ENCODE measurements at places on chromosomes 12 and 14.

DNA sequence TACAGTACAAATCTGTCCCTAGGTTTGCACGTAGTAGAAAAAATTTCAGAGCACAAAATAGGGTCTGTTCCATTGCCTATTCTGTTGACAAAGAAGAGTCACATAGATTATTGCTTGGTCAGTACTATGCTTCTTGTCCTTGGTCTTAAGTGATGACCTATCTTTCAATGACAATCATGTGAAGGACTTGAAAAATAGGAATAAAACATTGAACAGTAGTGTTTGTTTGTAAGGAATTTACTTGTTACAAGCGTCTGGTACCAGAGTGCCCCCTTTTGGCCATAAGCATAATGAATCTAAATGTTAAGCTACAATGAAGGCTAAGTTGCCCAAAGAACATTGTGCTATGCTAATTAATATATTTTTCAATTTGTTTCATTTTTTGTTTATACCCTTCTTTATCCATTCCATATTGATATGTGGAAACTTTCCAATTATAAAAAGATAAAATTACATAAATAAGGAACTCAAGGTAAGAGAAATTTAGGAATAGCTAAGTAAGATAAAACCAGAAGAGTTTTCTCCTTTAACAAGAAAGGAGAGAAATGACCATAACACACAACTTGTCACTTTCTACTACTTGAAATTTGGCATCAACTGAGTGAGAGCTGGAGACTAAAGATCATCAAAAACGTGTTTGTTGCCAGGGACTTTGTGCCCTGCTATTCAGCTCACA lies 204.7 kb downstream of the EPS8 start:
- no peak for DNase-seq

DNA sequence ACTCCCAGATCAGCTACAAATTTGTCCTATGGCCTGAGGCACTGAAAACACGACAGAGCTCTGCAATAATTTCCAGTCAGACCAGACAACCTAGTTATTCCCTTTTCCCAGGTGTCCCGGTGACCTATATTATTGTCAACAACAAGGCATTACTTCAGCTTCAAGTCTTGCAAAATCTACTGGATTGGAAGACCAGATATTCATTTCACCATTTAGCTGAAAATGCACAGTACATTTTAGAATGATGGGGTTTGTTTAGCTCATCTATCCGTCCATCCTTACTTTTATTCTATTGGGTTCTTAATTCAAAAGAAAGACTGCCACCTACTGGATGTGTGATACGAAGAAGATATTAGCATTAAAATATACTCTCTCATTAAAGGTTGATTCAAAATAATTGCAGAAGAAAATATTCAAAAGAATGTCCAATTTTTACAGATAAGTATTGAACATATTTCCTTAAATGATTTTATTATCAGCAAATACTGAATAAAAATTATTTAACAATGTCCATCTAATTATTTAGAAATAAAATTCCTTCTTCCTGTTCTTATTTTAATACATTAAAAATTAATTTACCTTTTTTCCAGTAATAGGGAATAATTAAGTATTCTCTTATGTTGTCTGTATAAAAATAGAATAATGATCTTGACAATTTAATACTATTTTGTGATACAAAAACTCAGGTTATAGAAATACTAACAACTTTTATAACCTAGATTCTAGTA lies 244.9 kb upstream of the LRIG3 start:
- no peak for DNase-seq

GRCh38 chr12:77685112-77685511 lies 145.6 kb upstream of the NAV3 start:
- DNase-seq: no peak

- no peak for DNase-seq
Measured at GRCh38 chr14:90409209-90409730, 12.4 kb downstream of the CALM1 start.

DNA sequence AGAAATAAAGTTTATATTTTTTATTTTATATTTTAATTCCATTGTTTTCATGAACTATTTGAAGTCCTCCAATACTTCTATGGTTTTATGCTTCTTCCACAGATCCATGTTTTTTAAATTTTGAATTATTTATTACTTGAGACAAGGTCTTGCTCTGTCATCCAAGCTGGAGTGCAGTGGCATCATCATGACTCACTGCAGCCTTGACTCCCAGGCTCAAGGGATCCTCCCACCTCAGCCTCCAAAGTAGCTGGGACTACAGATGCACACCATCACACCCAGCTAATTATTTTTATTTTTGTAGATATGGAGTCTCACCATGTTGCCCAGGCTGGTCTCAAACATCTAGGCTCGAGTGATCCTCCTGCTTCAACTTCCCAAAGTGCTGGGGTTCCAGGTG lies 28.8 kb upstream of the DLGAP5 start:
- no peak for DNase-seq

DNA sequence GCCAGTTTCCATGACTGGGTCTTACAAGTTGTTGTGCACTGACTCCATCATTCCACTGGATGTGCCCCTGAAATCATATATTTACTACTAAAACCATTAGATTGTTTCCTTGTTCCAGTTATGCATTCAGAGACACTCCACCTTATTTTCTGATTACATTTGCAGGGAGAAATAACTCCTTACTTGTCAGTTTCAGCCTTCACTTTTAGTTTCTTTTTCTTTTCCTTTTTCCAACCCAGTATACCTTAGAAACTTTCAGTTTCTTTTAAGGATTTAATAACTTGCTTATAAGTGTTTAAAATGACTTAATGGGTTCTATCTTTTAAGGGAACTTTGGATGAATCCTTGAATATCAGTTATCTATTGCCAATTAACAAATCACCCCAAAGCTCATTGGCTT lies 39.9 kb downstream of the MRPL42 start:
- no peak for DNase-seq

DNA sequence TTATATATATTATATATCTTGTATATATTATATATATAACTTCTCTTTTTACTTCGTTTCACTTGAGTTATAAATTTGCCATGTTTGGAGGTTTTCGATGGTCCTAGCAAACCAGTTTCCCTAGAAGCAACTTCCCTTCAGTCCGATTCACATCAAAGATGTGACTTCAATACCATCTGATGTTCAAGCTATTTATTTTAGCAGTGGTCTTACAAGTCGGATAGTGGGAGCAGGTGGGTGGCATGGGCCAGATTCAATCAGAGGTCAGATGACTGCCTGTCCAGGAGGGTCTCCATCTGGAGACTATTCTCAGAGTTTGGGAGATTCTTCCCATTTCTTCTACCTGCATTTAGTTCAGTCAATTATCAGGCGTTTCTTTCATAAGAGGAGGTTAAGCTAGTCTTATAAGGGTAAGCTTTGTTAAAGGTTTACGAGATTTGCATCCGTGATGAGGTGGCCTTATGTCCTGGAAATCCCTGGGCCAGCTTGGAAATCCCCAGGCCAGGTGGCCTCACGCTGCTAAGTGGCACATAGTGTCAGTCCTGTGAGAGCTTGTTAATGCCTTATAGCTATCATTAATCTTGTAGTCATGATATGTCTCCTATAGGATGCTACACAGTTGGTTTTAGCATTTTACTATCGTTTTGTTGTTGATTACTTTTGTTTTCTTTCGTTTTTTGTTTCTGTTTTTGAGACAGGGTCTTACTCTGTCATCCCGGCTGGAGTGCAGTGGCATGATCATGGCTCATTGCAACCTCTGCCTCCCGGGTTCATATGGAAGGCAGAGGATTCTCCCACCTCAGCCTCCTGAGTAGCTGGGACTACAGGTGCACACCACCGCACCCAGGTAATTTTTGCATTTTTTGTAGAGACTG lies 145.8 kb downstream of the BICD1 start:
- no peak for DNase-seq

GRCh38 chr12:116635487-116635886 lies 76.3 kb downstream of the MAP1LC3B2 start:
- DNase-seq: no peak

DNA sequence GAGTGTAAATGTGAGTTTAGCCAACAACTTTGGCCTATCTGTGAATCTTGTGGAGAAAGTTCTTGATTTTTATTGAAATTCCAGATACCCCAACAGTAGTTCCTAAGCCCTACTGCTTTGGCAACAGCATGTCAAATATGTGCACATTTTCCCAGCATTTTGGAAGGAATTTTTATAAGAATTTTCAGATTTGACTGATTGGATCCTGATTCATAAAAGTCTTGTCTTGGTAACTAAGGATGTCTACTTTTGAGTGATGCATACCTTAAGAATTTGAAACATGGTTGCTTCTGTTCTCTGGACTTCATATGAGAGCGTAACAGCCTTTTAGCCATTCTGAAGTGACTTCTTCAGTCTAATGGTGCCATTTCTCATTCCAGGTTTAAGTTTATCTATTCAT lies 106.7 kb downstream of the ANO4 start:
- DNase-seq: no peak

DNA sequence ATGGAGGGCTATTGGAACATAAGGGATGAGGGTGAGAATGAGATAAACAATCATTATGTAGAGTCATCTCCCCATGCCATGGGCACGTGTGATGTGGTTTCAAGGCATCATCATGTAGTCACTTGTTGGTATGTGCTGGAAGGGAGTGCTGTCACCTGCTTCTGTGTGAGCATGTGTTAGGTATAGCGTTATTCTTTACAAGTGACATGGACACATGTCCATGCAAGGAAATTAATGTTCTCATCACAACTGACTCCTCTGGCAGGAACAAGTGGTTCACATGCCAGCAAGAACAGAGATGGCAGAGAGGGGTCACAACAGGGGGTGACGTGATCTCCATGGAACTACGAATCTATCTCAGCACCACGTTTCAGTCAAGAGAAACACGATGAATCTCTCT lies 815.8 kb downstream of the BCL11B start:
- no peak for DNase-seq

- no peak for DNase-seq
Measured at GRCh38 chr14:22812744-22813143, 2.5 kb downstream of the SLC7A7 start.

DNA sequence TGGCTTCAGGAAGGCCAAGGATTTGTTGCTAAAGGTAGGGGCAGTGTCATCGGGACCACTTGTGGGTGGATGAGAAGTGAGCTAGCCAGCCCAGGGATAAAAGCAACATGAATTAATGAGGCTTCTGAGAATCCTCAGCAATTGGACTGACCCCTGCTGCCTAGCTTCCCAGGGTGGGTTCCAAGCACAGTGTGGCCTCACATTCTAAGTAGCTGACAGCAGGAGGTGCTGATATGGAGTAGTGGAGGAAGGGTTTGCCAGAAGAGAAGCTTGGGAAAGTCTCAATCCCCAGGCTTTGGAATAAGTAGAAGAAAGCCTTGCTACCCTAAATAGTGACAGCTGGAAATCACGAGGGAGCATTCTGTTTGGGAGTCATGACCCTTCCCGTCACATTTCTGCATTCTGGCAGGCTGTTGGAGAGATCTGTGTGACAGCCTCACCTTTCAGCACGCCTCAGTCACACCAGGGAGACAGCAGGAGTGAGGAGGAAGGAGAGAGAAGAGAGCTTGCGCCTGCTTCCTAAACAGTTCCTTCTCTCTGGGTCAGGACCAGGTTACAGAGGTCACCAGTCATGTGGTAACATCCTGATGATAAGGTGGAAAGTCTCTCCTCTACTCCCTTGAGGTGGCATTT lies 31.2 kb downstream of the DACT1 start:
- no peak for DNase-seq

DNA sequence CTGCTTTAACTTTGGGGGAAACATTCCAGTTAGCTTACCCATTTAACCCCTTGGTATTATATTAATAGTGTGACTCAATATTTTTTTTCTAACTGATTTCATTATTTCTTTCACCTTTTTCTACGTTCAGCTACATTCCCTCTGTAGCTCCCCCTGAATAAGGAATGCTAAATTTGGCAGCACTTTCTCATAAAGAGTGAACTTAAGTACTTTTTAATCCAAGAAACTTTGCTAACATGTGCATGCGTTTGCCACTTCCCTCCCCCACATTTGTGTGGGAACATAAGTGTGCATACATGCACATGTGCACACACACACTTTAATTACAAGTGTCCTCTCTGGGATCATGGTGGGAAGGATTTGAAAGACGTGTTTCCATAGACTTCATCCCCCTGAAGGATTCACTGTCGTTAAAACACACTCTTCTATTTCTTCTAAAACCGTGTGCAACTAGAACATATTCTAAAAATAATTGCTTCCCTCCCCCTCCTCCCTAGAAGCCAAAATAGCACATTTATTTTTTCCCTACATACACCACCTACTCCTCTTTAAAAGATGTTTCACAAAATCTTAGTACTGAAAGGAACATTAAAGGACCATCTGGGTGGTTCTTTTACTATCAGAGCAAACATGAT lies 142.6 kb downstream of the PPM1H start:
- no peak for DNase-seq

DNA sequence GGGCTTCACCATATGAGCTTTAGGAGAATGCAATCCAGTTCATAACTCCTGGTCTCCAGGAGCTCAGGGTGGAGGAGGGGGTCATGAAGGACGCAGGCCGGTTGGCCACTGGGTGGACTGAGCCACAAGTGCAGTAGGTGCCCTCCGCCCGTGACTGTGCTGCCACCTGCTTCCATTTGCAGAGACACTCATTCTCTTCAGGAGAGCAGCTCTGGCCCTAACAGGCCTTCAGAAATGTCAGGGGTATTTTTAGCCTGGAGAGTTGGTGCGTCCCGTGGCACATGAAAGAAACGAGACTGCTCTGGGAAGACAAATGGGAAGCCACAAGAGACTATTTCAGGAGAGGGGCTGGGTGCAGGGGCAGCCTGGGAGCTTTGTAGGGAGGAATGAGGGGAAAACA lies 74.6 kb upstream of the MYL2 start:
- DNase-seq: no peak

DNA sequence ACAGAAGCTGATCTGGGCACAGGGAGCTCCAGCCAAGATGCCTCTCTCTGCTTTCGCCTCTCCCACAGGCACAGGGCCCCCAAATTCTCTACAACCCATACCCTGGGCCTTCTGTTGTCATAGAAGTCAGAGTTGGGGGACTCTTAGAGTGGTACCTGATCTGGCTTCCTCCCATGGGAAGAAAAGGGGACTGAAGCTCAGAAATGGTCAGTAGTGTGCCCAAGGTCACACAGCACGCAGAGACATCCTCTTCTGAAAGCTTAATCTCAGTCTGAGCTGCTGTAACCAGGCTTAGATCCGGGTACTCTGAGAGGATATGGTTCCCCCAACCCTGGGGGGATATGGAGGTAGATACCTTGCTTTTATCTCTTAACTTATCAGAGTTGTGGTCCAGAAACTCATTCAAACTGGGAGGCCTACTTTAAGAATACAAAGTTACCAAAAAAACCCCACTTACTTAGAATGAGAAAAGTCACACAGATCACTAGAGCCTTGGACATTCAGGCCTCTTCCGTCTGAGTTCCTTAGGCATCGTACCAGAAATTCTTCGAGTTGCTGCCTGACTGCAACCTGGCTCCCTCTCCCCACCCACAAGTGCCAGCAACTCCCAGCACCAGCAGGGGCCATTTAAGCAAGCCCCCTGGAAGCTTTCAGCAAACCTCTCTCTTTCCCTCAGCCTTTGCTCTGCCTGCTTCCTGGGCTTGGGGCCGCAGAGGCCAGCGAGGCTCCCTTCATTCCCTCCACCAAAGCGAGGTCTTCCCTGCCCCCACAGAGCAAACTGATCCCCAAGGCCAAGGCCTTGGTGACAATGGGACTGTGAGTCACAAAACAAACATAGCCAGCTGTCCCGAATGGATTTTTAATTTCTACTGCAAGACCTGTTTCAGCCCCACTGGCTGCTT lies 13.9 kb downstream of the KRT7 start:
- no peak for DNase-seq

- no peak for DNase-seq
Measured at GRCh38 chr14:93787465-93788292, 606 bp downstream of the PRIMA1 start.

- DNase-seq: no peak
Measured at GRCh38 chr14:48751293-48751692, 834.9 kb downstream of the RPS29 start.
